Epithelial cell of proximal tubule (primary cell): ENCODE measurements at places on chromosomes 6 and 20. TPM values are rescaled to one million over a fixed set of nuclear protein-coding genes. Genes with fewer than 3 reads are reported as not detected.

DNA sequence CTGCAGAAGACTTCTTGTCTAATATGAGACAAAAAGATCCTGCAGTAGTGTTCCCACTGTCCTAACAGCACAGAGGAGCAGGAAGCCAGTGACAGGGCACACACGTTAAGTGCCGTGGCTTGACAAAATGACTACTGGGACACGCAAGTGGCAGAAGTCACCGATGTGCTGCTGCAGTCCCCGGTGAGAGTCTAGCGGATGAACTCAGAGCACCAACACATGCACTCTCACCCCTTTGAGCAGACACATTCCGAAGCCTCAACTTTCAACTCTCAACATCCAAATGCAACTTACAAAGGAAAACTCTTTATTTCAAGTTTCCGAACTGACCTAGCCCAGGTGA is 898 bp downstream of the LAMA4 start:
- no peak for DNase-seq

- no peak for DNase-seq
These were observed 22.7 kb downstream of the SNAI1 start for GRCh38 chr20:50005471-50005981.

GRCh38 chr20:3093861-3094361 is 9.4 kb upstream of the AVP start:
- DNase-seq, result no peak

SLC22A1 gene
- total RNA-seq, result 0.12 TPM in 1 of 2 replicates, not detected in the other

GRCh38 chr6:83352424-83353061 is 78.3 kb downstream of the ME1 start:
- DNase-seq, result no peak

GRCh38 chr20:6006603-6006949 is 47.3 kb downstream of the LRRN4 start:
- no peak for DNase-seq

CCN5 gene
- total RNA-seq, result 0.14 TPM in 1 of 2 replicates, not detected in the other

GRCh38 chr6:87257565-87257964 is 64.8 kb upstream of the SMIM8 start:
- no peak for DNase-seq

- DNase-seq, result no peak
These were observed 147.9 kb upstream of the PDE7B start for GRCh38 chr6:135703621-135704020.

- DNase-seq, result no peak
These were observed 11.3 kb downstream of the GTSF1L start for GRCh38 chr20:43715511-43715910.

ZSWIM3 gene
- total RNA-seq, result 1.2 and 3.0 TPM in 2 replicates

GRCh38 chr6:25482996-25483395 is 169.0 kb upstream of the SCGN start:
- DNase-seq, result no peak

DNA sequence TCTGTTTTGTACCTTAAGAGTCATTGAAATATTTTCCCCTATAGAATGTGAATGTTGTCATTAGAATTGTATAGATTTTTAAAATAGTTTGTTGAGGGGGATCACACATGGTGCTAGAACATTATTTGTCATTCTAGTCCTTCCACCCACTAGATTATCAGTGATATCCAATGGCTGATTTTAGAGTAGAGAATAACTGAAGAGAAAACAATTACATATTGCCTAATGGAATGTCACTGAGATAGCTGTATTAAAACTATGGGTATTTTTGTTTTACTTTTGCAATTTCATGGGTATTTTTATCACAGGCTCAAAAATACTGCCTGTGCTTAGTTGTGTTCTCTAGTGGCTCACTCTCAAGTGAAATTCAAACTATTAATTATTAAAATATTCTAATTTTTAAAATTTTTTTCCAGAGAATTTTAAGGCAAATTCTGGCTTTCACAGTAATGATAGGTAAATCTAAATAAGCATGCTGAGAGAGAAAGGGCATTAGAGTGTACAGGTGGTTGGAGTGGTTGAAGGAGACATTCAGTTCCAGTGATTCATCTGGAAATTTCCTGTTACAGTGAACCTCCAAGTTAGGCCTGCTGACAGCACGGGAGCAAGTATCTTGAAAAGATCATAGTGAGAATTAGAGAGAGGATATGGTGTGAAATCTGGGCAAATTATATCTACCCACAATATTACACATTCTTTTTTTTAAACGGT is 399.6 kb downstream of the NKAIN2 start:
- DNase-seq, result peak; percentile 44

DNA sequence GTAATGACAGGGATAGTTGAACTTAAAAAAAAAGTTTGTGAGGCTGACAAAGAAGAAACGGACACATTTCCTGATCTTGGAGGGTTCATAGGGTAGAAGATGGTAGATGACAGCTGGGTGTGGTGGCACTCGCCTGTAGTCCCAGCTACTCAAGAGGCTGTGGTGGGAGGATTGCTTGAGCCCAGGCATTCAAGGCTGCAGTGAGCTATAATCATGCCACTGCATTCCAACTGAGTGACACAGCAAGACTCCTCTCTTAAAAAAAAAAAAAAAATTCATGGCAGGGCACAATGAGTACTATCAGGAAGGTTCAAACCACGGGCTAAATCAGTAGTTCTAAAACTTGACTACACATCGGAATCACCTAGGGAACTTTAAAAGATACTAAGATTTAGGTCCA is 2.0 kb upstream of the MICA start:
- peak; percentile 61 for DNase-seq

DNA sequence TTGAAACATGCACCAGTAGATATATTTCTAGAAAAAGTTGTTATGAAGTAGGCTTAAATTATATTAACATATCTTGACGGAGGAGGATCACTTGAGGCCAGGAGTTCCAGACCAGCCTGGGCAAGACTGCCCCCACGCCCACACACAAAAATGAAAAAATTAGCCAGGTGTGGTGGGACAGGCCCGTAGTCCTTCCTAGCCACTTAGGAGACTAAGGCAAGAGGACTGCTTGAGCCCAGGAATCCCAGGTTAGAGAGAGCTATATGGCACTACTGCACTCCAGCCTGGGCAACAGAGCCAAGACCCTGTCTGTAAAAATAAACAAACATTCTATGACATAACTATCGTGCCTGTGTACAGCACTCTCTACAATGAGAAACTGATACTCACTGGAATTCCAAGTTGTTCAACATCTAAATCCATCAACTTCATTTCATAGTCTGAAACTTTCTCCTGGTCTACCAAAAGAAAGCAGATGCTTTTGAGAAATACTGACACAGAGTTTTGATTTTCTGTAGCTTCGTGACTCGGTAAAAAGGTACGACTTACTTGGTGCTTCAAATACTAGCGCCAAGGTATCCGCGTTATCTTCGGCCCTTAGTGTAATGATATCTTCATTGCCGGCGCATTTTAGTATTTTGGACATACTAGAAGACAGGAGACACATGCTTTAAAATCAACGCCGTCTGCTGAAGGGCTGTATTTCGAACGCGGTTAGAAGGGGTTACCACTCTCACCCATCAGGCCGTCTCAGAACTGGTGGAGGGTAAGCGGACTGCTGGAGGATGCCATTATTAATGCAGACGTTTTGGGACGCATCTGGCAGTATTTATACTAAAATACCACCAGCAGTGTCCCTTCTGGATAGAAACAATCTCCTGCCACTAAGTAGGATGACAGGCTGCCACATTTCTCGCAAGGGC is 1.3 kb downstream of the PCNA start:
- DNase-seq, result no peak

GRCh38 chr6:75791881-75792280 is 42.8 kb downstream of the MYO6 start:
- no peak for DNase-seq

DNA sequence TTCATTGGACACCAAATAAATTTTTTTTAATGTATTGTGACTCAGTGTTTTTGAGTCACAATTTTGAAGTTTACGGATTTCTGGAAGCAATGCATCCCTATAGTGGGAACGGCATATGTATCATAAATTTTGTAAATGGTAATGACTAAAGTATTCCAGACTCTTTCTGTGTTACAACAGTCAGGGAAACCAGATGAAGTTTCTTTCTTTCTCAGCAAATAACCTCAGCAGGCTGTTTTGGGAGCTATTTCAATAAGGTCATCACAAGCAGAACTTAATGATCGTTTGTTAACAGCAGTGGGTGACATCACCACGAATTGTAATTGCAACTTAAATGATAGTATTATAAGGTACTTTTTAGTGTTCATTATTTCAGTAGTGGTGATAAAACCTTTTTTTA is 52.0 kb downstream of the HIVEP1 start:
- DNase-seq, result no peak

DNA sequence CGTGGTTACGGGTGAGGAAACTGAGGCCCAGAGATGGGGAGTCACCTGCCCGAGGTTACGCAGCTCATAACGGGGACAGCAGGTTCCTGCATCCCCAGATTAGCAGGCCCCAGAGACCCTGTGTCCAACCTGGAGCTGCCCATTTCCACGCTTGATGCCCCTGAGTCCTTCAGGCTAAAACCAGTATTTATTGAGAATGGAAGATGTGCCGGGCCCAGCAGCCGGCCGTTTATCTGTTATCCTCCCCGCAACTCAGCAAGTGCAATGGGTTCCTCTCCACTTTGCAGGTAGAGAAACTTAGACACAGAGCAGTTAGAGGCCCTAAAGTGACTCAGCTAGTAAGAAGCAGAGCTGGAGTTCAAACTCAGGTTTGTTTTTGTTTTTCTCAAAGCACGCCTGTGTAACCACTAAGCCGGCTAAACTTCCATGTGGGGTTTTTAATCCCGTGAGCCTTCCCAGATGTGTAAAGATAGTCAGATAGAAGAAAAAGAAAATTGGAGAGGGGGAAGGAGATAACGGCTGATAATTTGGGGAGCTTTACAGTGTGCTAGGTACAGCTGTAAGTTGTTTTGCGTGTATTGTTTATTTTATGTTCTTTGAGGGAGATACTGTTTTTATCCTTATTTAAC is 775 bp downstream of the PFDN4 start:
- DNase-seq, result no peak

DNA sequence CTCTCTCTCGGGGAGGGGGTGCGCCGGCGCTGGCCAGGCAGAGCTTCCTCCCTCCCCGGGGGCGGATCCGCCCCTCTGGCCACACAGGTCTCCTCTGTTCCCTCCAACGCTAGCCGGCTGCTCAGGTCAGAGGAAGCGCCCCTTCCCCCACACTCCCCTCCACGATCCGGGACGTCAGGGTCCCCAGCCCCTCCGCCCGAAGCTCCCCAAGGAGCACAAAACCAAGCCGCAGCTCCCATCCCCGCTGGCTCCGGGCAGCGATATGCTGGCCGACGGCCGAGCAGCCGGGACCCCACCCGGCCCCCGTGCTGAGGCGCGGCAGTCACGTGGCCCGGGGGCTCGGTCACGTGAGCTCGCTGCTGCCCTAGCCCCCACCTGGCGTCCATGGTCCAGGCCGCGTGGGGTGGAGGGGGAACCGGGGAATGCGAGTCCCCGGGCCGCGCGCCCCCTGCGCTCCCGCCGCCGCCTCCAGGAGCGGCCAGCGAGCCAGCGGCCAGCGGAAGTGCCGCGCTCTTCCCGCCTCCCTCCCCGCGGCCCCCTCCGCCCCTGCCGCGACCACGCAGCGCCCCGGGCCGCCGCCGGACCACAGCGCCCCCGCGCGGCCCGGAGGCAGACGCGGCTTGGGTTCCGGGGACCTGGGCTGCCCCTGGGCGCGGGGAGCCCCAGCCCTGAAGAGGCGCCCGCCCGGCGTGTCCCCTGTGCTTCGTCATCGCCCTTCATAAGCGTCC is at the start of gene SLC35B2:
SLC35B2 (minus strand) TSS at position 504 of the 728 bp plus-strand sequence; CDS start at position 386, 118 bp downstream.
- DNase-seq, result no peak

SEMG1 gene
- total RNA-seq, result not detected in 2 replicates

DNA sequence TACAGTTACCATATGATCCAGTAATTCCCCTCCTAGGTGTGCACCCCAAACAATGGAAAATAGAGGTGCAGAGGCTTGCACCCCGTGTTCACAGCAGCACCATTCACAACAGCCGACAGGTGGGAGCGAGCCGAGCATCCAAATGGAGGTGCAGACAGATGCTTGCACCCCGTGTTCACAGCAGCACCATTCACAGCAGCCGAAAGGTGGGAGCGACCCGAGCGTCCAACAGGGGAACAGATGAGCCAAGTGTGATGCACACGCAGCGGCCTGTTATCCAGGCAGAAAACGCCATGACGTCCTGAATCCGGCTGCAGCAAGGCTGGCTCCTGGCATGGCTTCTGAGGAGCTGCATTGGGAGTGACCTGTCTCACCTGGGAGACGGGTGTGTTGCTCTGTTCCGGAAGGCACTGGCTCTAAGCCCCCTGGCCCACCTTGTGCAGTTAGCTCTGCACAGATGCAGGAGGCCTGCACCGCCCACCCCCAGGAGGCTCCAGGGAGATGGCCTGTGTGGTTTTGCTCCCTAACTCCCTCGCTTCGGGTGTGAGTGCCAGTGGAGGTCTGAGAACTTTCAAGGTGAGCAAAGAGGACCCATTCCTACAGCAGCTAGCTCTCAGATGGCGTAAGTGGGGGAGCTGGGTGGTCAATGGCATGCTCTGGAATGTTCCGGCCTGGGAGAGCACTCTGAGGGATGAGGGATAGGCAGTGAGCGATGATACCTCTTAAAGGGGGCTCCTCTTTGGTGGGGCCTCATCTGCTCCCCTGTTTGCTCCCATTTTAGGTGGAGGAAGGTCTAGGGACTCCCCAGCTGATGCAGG is 47.8 kb upstream of the FRMD1 start:
- no peak for DNase-seq

DNA sequence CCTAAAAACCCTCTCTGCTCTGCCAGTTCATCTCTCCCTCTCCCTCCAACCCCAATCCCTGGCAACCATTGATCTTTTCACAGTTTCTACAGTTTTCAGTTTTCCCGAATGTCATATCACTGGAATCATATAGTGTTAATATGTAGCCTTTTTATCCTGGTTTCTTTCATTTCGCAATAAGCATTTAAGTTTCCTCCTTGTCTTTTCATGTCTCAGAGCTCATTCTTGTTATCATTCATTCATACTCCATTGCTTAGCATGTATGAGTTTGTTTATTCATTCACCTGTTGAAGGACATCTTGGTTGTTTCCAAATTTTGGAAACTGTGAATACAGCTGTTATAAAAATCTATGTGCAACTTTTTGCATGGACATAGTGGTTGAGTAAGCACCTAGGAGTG is 5.5 kb upstream of the PCMTD2 start:
- DNase-seq, result no peak

LY6G5C gene
- 0.94 and 1.1 TPM in 2 replicates for total RNA-seq
